ENCODE measurements at places on chromosomes 11 and 22.

DNA sequence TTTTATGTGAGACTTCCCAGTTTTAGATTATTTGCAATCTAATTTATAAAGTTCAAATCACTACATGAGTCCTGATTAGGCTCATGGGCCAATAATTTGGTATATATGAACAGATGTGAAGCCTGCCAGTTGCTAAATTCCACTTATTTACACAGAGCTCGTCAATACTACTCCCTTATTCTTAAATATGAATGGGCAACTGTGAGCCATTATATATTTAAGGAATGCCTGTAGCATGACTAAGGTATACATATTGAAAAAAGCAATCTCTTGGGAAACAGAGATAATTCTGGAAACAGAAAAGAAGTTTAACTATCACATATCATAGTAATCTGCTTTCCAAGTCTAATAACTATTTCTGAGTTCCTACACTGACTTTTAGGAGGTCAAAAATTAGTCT lies 27.0 kb downstream of the RBMXL2 start:
- DNase-seq = no peak

- no peak for DNase-seq
Observed at GRCh38 chr11:95385577-95385976, 154.6 kb upstream of the SESN3 start.

GRCh38 chr11:72391638-72392423 lies 42.5 kb downstream of the CLPB start:
- no peak for DNase-seq

GRCh38 chr22:25346859-25347751 lies 127.7 kb downstream of the CRYBB2 start:
- no peak for DNase-seq

- DNase-seq = no peak
Observed at GRCh38 chr11:107276077-107276476, 181.5 kb downstream of the CWF19L2 start.

- DNase-seq = no peak
Observed at GRCh38 chr11:30244265-30244664, 13.5 kb downstream of the FSHB start.

- no peak for DNase-seq
Observed at GRCh38 chr11:14634813-14635212, 8.8 kb upstream of the PDE3B start.

GRCh38 chr11:1603629-1604028 lies 4.6 kb downstream of the KRTAP5-3 start:
- no peak for DNase-seq

GRCh38 chr22:49466878-49467595 lies 360.6 kb downstream of the BRD1 start:
- DNase-seq = no peak

GRCh38 chr11:122779047-122779629 lies 59.2 kb upstream of the CRTAM start:
- no peak for DNase-seq

DNA sequence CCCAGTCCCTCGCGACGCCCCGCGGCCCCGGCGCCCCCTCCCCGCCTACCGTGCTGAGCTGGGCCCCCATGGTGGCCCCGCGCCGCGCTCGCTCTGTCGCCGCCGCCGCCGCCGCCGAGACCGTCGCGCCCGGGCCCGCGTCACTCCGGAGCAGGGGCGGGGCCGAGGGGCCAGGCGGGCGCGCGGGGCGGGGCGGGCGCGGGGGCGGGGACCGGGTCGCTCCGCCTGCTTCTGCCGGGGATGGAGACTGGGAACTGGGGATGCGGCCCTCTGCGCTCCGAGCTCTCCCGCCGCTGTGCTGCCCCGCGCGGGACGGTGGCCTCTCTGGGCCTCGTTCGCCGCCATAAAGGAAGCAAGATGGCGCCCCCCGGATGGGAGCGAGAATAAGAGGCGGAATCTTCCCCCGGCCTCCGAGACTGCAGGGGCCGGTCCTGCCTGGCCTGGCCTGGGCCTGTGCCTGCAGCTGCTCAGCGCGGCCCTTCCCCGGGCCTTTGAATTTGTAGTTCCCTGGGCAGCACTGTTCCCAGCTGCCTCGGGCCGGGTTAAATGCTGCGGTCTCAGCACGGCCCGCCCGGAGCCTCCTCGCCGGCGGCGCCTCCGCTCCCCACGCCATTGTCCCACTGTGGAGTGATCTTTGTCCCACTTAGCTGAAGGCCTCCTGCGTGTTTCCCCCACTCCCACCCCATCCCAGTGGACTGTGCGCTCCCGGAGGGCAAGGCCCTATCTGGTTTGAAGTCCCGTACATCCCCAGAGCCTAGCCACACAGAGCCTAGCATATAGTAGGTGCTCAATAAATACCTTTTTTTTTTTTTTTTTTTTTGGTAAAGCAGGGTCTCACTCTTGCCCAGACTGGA lies at the start of gene CYB5R3:
CYB5R3 (minus strand) TSS at position 147 of the 854 bp plus-strand sequence; CDS start at position 70, 77 bp downstream.
- DNase-seq = peak; percentile 72

GRCh38 chr11:78314762-78315161 lies 102.9 kb downstream of the GAB2 start:
- DNase-seq = no peak

GRCh38 chr11:59199546-59200422 lies 12.9 kb downstream of the MPEG1 start:
- no peak for DNase-seq

DNA sequence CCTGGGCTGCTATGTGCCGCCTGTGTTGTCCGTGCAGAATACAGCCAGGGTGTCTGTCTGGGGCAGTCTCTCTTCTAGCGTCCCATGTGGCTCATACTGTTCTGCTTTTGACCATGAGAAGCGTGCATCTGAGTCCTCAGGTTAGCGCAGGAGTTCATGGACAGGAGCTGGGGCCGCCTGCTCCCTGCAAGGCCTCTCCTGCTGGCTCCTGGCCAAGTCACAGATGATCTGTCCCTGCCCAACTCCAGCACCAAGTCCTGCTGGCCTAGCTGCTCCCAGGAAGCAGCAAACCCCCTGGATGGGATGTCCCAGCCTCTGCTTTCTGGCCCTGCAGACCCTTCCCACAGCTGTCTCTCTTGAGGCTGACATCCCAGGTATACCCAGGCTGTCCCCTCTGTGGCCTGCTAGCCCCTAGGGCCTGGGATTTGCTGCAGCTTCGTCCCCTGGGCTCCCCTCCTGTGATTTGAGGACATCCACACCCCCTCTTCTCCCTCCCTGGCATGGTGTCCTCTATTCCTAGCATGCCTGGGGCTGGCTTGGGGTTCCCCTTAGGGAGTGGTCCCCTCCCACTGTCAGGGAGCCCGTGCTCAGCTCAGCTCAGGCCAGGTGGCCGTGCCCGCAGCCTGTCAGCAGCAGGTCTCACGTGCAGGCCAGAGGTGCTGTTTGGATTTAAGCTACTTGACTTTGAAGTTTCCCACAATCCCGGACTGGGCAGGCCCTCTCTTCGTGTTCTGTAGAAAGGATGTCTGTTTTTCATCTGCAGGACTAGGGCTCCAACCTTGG lies 17.8 kb downstream of the PRR5 start:
- DNase-seq = no peak

- no peak for DNase-seq
Observed at GRCh38 chr11:61264371-61264770, 23.4 kb downstream of the PGA5 start.

GRCh38 chr11:75182664-75183063 lies 31.8 kb downstream of the SLCO2B1 start:
- no peak for DNase-seq

- no peak for DNase-seq
Observed at GRCh38 chr22:31800065-31800464, 46.2 kb downstream of the DEPDC5 start.

DNA sequence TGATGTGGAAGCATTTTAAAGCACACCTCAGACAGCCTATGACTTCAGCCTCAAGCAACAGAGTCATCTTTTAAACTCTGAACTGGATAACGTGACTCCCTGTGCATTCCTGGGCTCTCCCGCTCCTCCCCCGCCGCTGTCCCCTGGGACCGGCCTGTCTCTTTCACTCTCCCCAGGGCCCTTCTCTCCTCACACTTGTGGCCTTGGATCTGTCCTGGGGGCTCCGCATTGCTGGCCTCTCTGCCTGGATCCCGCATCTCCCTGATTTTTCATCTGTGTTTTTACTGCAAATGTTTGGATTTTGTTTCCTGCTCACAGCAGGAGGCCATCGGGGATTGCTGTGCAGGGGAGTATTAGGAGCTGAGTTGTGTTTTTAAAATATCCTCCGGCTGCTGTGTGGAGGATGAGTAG lies 15.4 kb downstream of the C11orf24 start:
- DNase-seq = no peak

- DNase-seq = no peak
Observed at GRCh38 chr11:70064726-70065317, 13.3 kb upstream of the ANO1 start.

- DNase-seq = peak; percentile 15
Observed at GRCh38 chr11:76459299-76459698, 14.5 kb downstream of the EMSY start.

DNA sequence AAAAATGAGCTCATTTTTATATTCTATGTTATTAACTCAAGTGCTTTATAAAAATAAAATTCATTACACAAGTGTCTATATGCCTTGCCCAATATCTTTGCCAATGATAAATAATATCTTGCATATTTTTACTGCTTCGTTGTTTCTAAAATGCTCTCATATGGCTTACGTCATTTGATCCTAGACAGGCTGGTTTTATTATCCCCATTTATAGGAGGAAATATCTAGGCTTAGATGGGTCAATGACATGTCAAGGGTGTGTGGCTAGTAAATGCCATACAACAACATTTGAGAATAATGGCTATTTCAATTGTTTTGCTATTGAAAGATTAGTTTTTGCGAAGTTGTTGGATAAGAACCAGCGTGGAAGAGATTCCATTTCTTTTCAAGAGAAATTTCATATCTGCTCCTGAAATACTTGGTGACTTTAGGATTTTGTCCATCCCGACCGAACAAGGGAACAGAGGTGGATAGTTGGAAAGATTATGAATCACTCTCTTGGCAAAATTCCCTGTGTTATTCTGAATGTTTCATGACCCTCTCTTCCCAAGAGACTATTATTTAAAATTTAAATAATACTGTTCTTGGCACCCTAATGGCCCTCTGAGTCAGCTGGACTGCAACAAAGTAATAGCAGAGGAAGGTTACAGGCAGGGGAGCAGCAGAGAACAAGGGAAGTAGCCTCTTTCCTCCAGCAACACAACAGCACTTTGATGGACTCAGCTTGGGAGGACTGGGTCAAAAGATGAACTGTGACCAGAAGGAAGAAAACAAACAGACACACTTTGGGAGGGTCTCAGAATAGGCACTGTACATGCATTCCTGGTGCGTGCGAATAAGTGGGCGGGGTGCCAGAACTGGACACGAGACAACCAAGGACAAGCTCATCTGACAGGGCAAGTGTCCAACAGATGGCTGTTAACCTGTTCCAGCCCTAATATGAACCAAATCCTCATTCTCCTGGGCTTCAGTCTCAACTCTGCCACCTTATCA lies 94.5 kb downstream of the ME3 start:
- DNase-seq = no peak

GRCh38 chr11:87255589-87255988 lies 217.9 kb downstream of the TMEM135 start:
- DNase-seq = no peak

- no peak for DNase-seq
Observed at GRCh38 chr22:27554106-27554811, 247.3 kb downstream of the MN1 start.

DNA sequence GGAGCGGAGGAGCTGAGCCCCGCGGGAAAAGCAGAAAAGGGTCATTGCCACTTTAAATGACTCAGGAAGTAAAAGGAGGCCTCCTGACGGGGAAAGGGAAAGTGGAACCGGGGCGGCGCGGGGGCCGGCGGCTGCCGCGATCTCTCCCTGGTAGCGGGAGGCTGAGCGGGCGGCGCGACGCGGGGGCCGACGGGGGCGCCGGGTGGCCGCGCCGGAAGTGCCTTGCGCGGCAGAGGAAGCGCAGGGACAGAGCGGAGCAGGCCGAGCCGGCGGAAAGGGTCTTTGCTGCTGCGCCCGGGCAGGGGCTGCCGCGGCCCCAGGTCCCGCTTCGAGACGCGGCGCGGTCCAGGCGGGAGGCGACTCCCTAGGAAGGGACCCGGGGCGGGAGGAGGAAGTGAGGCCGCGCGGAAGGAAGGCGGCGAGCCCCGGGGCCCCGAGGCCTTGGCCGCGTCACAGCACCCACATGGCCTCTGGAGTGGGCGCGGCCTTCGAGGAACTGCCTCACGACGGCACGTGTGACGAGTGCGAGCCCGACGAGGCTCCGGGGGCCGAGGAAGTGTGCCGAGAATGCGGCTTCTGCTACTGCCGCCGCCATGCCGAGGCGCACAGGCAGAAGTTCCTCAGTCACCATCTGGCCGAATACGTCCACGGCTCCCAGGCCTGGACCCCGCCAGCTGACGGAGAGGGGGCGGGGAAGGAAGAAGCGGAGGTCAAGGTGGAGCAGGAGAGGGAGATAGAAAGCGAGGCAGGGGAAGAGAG lies at the start of gene TRIM44:
TRIM44 (plus strand) TSS at position 127 of the 759 bp plus-strand sequence; CDS start at position 464, 337 bp downstream.
- peak; percentile 66 for DNase-seq

DNA sequence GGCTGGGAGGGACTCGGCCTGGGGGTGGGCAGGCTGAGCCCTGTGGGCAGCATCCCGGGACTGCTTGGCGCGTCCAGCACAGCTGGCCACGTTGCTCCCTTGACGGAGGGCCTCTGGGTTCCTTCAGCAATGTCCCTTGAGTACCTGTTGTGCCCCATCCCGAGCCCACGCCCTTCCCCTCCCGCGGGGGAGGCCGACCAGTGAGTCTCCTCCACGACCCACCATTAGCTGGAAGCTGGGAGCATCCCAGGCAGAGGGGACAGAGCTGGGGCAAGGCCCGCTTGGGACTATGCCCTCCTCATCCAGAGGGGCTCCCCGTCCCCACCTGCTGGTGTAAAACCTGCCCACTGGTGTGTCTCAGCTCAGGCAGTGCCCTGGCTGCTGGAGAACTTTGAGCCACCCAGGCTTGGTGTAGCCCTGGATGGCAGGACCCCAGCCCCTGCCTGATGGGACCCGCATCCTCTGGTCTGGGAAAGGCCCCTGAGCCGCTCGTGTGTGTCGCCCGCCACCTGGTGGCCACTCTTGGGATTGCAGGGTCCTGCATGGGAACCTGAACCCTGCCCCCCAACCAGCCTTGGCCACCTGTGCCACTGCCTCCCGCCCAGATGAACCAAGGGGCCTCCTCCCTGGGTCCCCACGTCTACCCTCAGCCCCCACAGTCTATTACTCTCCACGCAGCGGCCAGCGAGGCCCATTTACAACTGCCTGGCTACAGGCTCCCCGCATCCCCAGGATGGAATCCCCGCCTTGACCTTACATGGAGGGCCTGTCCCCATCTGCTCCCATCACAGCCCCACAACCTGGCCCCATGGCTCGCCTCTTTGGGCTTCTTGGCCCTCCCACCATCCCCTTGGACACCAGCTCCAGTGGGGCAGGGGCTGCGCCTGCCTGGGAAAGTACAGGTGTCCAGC lies 16.6 kb upstream of the ARHGAP8 start:
- peak; percentile 40 for DNase-seq
